ENCODE measurements at places on chromosomes 11 and 22.

- no peak for DNase-seq
- no peak overlapping the region for H3K27ac ChIP-seq
Observed at GRCh38 chr22:32536352-32536751, 61.7 kb downstream of the FBXO7 start.

- no peak for DNase-seq
- no peaks in the 10 kb centered on the region for H3K4me1 ChIP-seq
- no peaks in the 10 kb centered on the region for H3K36me3 ChIP-seq
- H3K27ac ChIP-seq, result no peak overlapping the region
- no peak overlapping the region for H3K4me3 ChIP-seq
Observed at GRCh38 chr11:69958308-69958707, 119.8 kb upstream of the ANO1 start.

DNA sequence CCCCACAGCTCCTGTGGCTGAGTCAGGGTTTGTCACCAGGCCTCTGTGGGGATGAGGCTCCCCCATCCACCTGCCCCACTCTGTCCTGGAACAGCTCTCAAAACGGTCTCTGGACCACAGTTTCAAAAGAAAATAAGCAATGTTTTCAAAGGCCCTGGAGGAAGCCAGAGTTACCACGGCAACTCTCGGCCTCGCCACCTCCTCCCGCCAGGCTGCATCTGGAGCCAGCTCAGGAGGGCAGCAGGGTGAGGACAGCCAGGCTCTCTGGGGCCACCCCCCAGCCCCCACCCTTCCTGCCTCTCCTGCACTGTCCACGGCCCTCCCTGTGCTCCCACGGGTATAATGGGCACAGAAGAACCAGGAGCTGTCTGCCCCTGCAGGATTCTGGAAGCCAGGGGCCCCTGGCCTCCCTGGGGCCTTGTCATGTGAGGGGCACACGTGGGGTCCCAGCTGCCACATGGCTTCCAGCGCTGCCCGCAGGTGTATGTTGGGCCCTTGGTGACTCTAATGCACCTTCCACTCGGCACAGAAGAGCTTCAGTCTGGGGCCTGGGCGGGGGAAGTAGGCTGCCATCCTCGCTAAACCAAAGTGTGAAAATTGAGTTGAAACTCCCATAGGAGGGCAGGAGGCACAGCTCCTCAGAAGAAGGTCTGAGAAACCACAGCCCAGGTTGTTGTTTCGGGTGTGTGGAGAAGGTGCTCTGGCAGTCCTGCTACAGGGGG lies 10.3 kb downstream of the CD81 start:
- no peak for DNase-seq
- no peaks in the 10 kb centered on the region for H3K27me3 ChIP-seq
- peaks cover 53% of the 10 kb centered on the region for H3K36me3 ChIP-seq

GRCh38 chr11:104531894-104532293 lies 366.4 kb downstream of the CASP12 start:
- no peak for DNase-seq
- no peak overlapping the region for H3K4me3 ChIP-seq
- H3K4me1 ChIP-seq, result peaks cover 15% of the 10 kb centered on the region
- H3K27ac ChIP-seq, result no peak overlapping the region
- H3K27me3 ChIP-seq, result no peaks in the 10 kb centered on the region
- no peaks in the 10 kb centered on the region for H3K36me3 ChIP-seq

DNA sequence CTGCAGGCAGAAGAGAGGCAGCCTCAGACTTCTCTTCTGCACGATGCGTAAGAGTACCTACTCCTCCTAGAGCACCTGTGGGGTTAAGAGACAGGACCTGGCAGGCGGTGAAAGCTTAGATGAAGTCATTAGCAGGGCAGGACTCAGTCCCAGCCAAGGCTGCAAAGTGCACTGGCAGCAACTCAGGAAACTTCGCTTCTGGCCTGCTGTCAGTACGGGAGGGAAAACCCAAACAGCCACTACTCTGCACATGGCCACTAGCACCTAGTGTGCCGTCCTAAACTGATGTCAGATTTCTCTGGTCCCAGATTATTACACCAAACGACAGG lies 8.8 kb upstream of the KLHL35 start:
- H3K27me3 ChIP-seq, result peaks cover 2% of the 10 kb centered on the region
- peaks cover 12% of the 10 kb centered on the region for H3K4me1 ChIP-seq
- no peak overlapping the region for H3K4me3 ChIP-seq
- no peak overlapping the region for H3K27ac ChIP-seq
- peak; percentile 48 for DNase-seq

- no peak overlapping the region for H3K4me3 ChIP-seq
- H3K27me3 ChIP-seq, result peaks cover 5% of the 10 kb centered on the region
- H3K27ac ChIP-seq, result peak overlapping the region; percentile 49
- DNase-seq, result peak; percentile 93
- peaks cover 3% of the 10 kb centered on the region for H3K4me1 ChIP-seq
- no peaks in the 10 kb centered on the region for H3K36me3 ChIP-seq
Observed at GRCh38 chr11:10338287-10338686, 33.4 kb downstream of the ADM start.

GRCh38 chr22:49597428-49598039 lies 230.1 kb downstream of the BRD1 start:
- H3K27me3 ChIP-seq, result peaks cover 2% of the 10 kb centered on the region
- H3K36me3 ChIP-seq, result no peaks in the 10 kb centered on the region
- H3K4me3 ChIP-seq, result no peak overlapping the region
- no peak for DNase-seq
- H3K4me1 ChIP-seq, result peaks cover 8% of the 10 kb centered on the region
- H3K27ac ChIP-seq, result no peak overlapping the region

DNA sequence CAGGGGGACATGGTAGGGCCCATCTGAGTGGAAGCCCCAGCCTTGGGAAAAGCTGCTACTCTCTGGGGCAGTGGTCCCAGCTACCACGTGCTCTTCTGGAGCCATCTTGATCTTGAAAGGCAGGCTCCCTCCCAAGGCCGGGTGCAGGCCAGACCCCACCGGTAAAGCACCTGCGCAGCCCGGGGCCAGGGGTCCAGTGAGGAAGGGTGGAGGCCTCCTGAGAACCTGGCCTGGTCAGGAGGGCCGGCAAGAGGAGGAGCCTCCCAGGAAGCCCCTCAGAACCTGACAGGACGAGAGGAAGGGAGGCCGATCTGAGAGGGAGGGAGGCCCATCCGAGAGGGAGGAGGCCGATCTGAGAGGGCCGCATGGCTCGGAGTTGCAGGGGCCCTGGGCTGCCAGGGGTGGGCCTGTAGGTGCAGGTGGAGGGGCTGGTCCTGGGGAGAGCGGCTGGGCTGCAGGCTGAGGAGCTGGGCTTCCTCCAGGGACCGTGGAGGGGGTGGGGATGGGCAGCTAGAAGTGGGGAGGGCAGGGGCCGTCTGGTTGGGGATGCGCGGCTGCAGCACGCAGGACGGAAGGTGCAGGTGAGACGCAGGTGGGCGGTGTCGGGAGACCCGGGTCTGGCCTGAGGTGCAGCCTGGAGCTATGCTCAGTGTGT lies 529 bp downstream of the GRAMD4 start:
- H3K27ac ChIP-seq, result no peak overlapping the region
- peaks cover 49% of the 10 kb centered on the region for H3K4me1 ChIP-seq
- no peaks in the 10 kb centered on the region for H3K36me3 ChIP-seq
- no peaks in the 10 kb centered on the region for H3K27me3 ChIP-seq
- DNase-seq, result no peak

DNA sequence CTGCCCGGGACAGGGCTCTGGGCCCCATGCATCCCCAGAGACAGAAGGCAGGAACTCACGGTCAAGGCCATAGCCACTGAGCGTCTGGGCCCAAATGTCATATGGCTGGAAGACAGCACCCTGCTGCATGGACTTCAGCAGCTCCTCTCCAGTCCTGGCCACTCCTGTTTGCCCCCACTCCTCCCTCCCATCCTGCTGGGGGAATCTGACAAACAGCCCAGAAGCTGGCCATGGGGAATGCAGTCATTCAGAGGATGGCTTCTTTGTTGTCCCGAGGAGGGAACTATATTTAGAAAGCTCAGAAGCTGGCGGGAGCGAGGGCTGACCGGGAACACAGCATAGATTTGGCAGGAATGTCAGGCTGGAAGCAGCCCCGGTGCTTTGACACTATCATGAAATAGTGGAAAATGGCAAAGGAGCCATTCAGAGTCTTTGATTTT lies 35.0 kb downstream of the DKK3 start:
- H3K36me3 ChIP-seq, result no peaks in the 10 kb centered on the region
- peak; percentile 98 for DNase-seq
- no peaks in the 10 kb centered on the region for H3K27me3 ChIP-seq
- H3K4me3 ChIP-seq, result no peak overlapping the region
- H3K27ac ChIP-seq, result peak overlapping the region; percentile 84

DNA sequence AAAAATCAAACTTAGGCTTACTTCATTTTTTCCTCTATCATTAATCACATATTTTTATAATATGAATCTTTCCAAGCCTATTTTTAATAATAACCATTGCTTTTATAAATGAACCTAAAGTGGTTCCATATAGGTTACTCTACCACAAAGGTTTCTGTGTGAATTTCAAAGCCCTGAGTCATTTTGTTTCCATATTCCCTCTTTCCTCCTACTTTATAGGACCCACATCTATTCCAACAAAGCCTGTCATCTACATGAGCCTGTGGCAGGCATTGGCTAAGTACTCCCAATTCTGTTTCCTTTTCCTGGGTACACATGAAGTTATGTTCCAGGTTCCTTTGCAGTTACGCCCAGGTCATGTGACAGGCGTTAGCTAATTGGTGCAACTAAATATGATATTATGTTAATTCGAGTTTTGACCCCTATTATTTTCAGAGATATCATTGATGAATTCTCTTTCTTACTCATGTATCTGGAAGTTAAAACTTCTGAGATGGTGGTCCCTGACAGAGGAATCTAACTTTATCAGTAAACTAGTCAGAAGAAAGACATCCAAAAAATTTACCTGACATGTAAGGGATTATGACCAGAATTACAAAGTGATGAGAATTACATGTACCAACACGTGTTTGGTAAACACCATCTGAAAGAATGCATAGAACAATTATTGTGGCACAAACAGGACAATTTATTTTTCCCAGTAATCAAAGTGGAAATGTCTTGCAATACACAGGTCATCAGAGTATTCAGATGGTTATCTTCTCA lies 1264.0 kb upstream of the CNTN5 start:
- no peaks in the 10 kb centered on the region for H3K27me3 ChIP-seq
- no peak overlapping the region for H3K27ac ChIP-seq
- no peak for DNase-seq
- H3K4me3 ChIP-seq, result no peak overlapping the region

DNA sequence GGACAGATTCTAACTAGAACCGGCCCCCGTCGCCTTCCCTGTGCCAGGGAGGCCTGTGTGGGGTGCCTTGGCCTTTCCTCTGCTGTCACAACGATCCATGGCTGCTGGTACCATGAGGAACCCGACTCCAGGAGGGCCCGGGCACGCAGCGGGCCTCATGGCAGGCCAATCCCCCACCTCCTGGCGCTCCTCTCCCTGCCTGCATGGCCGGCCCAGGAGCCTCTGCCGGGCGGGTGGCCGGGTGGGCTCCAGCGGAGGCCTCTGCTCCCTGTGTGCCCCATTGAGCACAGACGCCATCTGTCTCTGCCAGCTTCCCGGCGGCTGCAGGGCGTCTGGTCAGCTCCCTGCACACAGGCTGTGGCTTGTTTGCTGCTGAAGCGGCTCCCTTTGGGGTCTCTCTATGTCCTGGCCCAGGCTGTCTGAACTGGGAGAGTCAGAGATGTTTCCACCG lies 86.5 kb downstream of the MYEOV start:
- H3K4me3 ChIP-seq, result no peak overlapping the region
- peaks cover 2% of the 10 kb centered on the region for H3K27me3 ChIP-seq
- no peak overlapping the region for H3K27ac ChIP-seq
- no peak for DNase-seq

GRCh38 chr22:23816156-23816976 lies 22.4 kb downstream of the DERL3 start:
- peak; percentile 54 for DNase-seq
- H3K27ac ChIP-seq, result no peak overlapping the region
- peaks cover 62% of the 10 kb centered on the region for H3K36me3 ChIP-seq

DNA sequence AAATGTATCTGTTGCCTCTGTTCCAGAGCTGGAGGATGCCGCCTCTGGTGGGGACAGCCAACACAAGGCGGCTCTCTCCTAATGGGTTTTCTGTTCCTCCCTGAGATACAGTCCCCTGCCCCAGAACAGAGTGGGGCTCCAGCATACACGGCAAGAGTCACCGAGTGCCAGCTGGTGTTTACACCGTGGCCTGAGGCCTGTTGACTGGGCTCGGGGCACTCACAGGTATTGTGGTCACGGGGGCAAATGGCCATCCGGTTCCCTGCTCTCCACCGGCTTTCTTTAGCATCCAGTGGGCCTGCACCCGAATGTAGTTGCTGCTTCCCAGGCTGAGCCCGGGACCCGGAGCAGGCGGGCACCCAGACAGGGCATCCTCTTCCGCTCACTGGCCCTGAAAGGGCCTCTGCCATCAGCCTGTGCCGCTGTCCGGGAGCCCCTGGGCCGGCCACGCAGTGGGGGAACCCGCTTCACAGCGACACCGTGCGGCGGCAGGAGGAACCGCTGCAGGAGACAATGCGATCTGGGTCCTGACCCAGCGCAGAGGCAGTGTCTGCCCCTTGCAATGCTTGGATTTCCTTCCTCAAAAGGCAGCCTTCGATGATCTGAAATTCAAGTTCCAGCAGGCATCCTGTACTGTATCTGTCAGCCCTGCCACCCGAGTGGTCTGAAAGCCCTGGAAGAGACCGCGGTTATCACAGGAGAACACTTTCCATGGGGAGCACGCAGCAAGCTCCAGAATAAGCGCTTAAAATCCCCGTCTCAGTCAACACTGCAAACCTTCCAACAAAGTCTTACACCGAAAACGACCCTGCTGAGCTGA lies 859 bp upstream of the KRTAP5-5 start:
- peak; percentile 39 for DNase-seq
- H3K4me3 ChIP-seq, result no peak overlapping the region
- H3K4me1 ChIP-seq, result peaks cover 16% of the 10 kb centered on the region
- H3K27ac ChIP-seq, result no peak overlapping the region
- H3K36me3 ChIP-seq, result no peaks in the 10 kb centered on the region
- peaks cover 36% of the 10 kb centered on the region for H3K27me3 ChIP-seq

- no peaks in the 10 kb centered on the region for H3K27me3 ChIP-seq
- peaks cover 29% of the 10 kb centered on the region for H3K36me3 ChIP-seq
- H3K4me1 ChIP-seq, result peaks cover 48% of the 10 kb centered on the region
- no peak overlapping the region for H3K4me3 ChIP-seq
- H3K27ac ChIP-seq, result no peak overlapping the region
- no peak for DNase-seq
Observed at GRCh38 chr11:61875698-61876097, 15.6 kb downstream of the FADS3 start.

- no peak overlapping the region for H3K4me3 ChIP-seq
- DNase-seq, result no peak
- peaks cover 33% of the 10 kb centered on the region for H3K36me3 ChIP-seq
- no peaks in the 10 kb centered on the region for H3K4me1 ChIP-seq
Observed at GRCh38 chr22:41429232-41429950, 17.2 kb downstream of the TOB2 start.

DNA sequence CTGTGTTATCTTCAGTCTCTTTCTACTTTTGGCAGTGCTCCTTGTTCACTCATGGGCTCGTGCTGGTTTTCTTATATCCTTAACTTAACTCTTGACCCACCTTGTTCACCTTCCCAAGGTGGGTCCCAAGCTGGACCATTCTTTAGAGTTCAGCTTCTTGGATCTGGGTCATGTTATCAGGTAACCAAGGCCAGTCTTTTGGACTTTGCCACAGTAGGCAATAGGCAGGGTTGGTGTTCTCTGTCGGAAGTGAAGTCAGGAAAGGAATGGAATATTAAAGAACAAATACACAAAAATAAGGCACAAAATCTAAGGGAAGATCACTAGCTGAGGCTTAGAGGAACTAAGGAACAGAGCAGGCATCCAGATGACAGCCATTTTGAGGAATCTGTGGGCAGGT lies 202.7 kb downstream of the ARHGAP42 start:
- no peaks in the 10 kb centered on the region for H3K36me3 ChIP-seq
- H3K4me1 ChIP-seq, result peaks cover 2% of the 10 kb centered on the region
- no peak overlapping the region for H3K4me3 ChIP-seq
- DNase-seq, result no peak
- H3K27me3 ChIP-seq, result no peaks in the 10 kb centered on the region
- H3K27ac ChIP-seq, result no peak overlapping the region

Measured in muscle of leg (tissue), 16 donors.